ENCODE measurements at places on chromosomes 12 and 14.
A peak's percentile ranks its signal among the peaks of the same experiment; 100 is the strongest.

- no peak for DNase-seq
These were observed 15.7 kb downstream of the VPS37B start for GRCh38 chr12:122880155-122880667.

DNA sequence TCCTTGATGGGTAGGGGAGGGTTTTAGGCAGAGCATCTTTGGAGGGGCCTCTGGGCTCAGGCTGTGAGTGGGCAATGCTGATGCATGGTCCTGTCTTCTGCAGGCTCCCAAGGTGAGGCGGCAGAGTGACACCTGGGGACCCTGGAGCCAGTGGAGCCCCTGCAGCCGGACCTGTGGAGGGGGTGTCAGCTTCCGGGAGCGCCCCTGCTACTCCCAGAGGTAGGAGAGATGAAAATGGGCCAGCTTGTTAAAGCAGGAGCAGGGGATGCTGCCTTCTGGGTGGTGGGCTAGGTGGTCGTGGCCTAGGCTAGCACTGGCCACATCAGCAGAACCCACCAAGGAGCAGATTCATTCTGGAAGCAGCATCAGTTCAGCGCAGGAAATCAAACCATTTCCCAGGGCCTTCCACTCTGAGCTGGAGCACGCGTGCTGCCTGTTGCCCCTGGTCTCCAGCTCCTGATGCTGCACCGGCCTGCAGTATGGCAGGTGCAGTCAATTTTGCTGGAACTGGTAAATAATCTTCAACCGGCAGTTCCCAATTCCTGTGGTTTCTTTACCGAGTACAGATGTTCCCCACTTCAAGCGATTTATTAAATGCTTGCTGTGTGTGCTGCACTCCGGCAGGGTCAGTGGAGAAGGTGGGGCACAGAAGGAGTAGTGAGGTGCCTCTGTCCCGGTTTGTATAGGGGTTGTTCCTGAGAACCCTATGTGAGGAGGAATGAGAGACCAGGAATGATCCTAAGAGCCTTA, 7.4 kb downstream of the PAPLN start:
- no peak for DNase-seq

GRCh38 chr12:57215668-57216013, 953 bp upstream of the NXPH4 start:
- no peak for DNase-seq

GRCh38 chr14:53955671-53956426, 776 bp downstream of the BMP4 start:
- DNase-seq, result no peak

DNA sequence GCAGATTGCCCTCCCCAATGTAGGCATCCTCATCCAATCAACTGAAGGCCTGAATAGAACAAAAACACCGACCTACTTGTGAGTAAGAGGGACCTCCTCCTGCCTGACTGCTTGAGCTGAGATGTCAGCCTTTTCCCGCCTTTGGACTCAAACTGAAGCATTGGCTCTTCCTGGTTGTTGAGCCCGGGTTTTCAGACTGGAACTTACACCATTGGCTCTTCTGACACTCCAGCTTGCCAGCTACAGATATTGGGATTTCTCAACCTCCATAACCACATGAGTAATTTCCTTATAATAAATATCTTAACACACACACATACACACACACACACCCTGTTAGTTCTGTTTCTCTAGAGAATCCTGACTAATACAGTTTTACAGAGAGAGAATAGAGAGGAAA, 173.4 kb upstream of the NTF3 start:
- DNase-seq, result peak; percentile 94

DNA sequence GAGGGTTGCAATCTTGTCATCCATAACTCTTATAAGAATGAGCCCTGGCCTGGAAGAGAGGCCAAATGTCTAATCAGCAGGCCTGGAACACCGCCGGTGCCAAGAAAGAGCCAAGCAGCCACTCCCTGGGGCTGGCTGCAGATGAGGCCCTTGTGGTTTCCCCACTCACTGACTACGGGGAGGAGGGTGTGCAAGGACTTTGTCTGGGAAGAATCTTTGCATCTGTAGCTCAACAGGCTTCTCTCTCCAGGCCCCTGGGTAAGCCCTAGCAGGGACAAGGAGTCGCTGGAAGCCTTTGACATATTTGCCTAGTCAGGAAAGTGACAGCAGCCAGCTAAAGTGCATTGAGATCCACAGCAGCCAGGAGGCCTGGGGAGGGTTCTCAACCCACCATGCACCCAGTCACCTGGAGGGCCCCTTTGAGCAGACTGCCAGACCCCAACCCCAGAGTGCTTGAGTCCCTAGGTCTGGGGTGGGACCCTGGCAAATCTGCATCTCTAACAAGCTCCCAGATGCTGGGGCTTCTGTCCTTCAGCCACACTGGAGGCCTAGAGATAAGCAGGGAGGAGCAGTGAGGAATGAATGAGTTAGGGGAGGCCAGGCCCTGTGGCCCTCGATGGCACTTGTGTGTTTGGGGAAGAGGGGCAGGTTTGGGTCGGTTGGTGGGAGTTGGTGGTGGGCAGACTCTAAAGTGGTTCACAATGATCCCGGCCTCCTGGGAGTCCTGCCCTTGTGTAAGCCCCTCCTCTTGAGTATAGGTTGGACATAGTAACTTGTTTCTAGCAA, 13.9 kb upstream of the LRTM2 start:
- no peak for DNase-seq

GRCh38 chr12:67531501-67531900, 117.0 kb upstream of the DYRK2 start:
- DNase-seq, result no peak

DNA sequence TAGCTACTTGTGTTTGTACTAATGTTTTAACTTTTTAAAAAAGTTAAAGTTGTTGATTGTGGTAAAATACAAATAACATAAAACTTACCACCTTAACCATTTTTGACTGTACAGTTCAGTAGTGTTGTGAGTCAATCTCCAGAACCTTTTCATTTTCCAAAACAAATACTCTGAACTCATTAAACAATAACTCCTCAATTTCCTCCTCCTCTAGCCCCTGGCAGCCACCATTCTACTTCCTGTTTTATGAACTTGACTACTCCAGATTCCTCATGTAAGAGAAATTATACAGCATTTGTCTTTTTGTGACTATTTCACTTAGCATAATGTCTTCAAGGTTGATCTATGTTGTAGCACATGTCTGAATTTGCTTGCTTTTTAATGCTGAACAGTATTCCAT, 299.1 kb upstream of the AMIGO2 start:
- no peak for DNase-seq

- DNase-seq, result no peak
These were observed 10.6 kb upstream of the MLXIP start for GRCh38 chr12:122067966-122068365.

- DNase-seq, result no peak
These were observed 99.5 kb downstream of the SLC16A7 start for GRCh38 chr12:59695379-59695778.

DNA sequence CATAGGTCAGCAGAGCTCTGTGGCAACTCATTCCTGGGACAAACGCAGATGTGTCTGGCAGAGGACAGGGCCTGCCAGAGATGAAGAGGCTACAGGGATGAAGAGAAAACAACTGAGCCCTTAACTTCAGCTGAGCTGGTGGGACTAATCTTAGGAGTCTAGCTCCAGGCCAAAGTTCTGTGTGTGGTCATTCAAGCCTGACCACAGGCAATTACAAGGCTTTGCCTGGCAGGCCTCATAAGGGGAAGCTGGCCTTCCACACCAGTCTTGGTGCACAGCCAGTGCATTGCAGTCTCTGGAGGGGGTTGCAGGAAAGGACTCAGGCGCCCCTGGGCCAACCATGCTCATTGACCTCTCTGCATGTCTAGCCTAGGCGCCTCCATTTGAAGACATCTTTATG, 127.6 kb upstream of the DAAM1 start:
- DNase-seq, result no peak

- no peak for DNase-seq
These were observed 39.8 kb downstream of the NOPCHAP1 start for GRCh38 chr12:105025890-105026289.

GRCh38 chr12:127383281-127383680, 883.7 kb upstream of the TMEM132C start:
- DNase-seq, result no peak

GRCh38 chr12:55724940-55725309, 3.9 kb downstream of the CD63 start:
- no peak for DNase-seq

DNA sequence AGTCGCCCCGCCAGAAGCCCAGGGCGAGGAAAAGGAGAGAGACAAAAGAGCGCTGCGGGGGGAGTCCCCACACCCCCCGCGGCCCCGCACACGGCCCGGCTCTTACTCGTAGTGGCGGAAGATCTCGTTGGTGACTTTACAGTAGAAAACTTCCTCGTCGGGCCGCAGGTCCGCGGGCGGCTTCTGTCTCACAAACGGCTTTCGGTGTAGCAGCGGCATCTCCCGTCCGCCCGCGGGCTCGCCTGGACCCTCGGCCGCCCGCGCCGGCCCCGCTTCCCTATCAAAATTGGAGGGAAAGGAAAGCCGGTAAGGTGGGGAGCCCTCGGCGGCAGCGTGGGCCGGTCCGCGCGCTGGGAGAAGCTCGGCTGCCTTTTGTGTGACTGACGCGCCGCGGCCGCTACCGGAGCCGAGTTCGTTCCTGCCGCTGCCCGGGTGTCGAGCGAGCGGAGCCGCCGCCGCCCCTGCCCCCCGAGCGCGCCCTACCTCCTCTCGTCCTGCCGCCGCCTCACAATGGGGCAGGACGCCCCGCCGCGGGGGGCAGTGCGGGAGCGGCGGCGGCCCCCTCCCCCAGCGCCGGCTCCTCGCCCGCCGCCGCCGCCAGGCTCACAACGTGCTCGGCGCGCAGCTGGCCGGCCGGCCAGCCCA, 652 bp downstream of the BAZ1A start:
- DNase-seq, result no peak

- no peak for DNase-seq
These were observed 161.2 kb downstream of the PRKCH start for GRCh38 chr14:61482348-61483206.
